ENCODE measurements at places on chromosomes 2 and 18.

GRCh38 chr2:205510345-205510744 is 172.0 kb upstream of the NRP2 start:
- no peak for DNase-seq

DNA sequence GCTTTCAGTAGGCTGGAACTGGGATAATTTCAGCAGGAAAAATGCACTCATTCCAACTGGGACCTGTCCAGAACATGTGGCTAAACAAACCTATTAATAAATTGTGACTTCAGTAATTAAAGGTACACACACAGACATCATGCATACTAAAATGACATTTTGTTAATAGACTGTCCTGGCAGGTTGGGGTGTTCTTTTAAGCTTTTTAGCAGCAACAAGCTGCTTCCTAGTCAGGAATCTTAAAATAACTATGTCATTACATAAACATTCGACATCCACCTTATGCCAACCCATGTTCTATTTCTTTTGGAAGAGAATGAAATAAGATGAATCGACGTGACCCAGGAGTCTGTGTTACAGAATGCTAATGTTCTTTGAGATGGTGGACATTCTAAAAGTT is 435.7 kb downstream of the TXNL1 start:
- DNase-seq = no peak

GRCh38 chr2:112706170-112706664 is 14.6 kb upstream of the NT5DC4 start:
- DNase-seq = no peak

DNA sequence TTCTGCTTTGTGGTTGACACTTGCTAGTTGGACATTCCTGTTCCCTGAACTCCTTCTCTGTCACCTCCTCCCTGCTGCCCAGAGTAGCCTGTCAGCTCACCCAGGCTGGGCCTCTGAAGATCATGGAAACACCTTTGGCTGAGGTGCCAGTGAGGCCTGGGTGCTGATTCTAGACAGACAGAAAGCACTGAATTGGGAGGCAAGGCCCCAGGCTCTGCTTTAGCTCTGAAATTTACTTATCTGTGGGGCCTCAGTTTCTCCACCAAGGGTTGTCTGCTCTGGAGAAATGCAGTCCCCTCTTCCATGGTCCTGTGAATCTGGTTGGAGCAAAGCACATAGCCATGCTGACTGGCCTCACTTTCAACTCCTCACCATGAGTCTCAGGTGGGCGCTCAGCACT is 104.6 kb upstream of the SIX3 start:
- DNase-seq = no peak

DNA sequence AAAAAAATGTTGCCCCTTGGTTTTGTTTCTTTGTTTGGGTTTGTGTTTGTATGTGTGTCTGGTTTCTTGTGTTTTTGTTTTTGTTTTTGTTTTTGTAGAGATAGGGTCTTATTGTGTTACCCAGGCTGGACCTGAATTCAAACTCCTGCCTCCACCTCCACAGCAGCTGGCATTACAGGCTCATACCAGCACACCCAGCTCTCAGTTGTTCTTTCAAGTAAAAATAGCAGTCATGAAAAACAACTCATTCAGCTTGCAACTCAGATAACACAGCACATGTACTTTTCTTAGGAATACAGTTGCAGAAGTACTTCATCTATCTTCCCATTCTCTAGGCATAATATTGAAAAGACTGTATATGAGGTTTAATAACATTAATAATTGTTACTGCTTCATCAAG is 37.0 kb downstream of the ZC3H8 start:
- DNase-seq = no peak

- peak; percentile 3 for DNase-seq
Measured at GRCh38 chr2:114550895-114551793, 108.7 kb downstream of the DPP10 start.

GRCh38 chr2:133495226-133495625 is 73.0 kb downstream of the NCKAP5 start:
- DNase-seq = no peak

DNA sequence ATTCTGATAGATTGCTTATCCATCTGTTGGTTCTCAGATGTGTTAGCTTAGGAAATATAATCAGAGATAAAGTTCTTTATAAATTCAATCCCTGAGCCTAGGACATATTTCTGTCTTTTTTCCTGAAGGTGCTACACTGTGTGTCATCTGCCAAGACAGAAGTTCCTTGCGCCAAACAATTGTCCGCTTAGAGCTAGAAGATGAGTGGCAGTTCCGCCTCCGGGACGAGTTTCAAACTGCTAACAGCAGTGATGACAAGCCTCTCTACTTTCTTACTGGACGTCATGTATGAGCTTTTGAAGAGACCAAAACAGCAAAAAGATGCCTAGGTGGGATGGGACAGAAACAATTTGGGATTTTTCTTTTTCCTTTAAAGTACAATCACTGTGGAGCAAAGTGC is 78.0 kb downstream of the ESCO1 start:
- DNase-seq = no peak

DNA sequence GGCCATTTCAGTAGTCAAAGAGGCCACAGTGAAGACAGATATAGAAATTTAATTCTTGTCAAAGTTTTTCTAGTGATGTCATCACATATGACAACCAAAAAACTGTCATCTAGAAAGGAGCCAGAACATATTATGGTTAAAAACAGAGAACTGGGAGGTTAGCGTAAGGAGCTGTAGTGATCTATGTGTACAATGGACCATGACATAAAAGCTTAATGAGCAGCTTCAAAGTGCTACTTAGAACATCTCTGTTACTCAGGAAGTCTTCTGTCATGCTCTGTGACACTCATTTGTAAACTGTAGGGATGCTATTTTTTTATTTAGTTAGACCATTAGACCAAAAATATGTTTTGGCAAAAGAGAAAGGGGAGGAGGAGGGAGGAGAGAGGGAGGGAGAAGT is 57.3 kb downstream of the CMPK2 start:
- DNase-seq = no peak

GRCh38 chr2:49577041-49577440 is 422.7 kb upstream of the FSHR start:
- no peak for DNase-seq

Measured in stimulated activated CD4-positive, alpha-beta T cell treated with anti-CD3 and anti-CD28 coated beads, TNF-alpha, amount 100 ng/mL, for 24 hours (primary cell).